Inflammatory macrophage (primary cell): ENCODE measurements at places on chromosomes 1 and 21.

DNA sequence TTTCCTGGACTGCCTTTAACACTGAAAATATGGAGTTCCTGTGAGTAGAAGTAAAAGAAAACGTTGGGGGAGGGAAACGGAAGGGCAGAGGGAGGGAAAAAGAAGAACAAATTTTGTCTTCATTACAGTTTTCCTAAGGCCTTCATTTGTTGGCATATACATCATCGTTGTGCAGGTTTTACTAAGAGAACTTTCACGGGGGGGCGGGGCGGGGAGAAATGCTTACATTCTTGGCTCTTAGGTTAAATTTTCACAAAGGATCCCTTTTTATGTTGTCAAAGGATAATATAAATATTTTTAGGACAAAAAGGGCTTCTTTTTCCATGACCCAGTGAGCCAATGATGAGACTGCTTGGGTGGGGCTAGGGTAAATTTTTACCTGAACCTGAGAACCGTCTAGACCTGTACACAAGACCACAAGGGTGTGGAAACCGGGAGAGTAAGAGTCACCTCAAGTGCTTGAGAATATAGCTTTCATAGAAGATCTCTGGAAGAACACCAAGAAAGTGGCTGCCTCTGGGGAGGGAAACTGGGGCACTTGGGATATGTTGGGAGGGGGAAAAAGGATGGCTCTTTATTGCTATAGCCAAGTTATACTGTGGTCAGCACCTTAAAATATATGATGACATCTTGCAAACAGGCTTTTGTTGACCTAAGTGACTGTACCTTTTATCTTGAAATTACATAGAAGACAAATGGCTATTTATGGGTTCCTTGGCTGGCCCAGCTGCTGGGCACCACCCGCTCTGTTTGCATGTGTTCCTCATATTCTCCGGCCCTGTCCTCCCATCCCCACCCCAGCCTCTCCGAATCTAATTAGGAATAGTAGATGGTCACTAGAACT, 2.0 kb upstream of the UTP25 start:
- DNase-seq = no peak

DNA sequence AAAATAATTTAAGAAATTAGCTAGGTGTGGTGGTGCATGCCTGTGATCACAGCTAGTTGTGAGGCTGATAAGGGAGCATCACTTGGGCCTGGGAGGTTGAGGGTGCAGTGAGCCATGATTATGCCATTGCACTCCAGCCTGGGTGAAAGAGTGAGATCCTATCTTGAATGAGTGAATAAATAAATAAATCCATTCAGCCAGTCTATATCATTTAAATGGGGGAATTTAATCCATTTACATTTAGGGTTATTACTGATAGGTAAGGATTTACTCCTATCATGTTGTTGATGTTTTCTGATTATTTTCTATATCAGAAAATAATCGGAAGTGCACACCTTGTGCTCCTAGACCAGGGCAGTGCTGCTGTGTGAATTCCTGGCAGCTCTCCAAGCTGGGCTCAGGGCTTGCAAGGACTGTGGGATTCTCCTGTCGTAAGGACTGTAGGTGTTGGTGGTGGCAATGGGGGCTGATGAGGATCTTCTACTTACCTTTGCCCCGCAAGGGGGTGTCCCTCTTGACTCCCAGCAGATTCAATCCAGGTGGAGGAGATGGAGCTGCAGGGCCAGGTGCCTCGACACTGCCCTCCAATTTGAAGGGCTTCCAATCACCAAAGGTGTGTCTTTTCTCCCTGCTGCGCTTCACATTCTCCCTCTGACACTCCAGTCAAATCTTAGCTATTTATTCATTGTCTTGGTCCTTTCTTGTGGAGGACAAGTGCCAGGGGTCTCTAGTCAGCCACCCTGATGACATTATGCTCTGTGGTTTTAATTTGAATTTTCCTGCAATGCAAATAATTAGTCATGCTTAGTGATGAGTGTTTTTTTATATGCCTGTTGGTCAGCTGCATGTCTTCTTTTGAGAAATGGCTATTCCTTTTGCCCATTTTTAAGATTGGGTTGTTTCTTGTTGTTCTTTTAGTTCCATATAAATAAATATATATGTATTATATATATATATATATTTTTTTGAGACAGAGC, 14.1 kb upstream of the TRAPPC10 start:
- no peak for DNase-seq

- DNase-seq = peak; percentile 91
Measured at GRCh38 chr1:86757272-86757984, 53.1 kb downstream of the SH3GLB1 start.

DNA sequence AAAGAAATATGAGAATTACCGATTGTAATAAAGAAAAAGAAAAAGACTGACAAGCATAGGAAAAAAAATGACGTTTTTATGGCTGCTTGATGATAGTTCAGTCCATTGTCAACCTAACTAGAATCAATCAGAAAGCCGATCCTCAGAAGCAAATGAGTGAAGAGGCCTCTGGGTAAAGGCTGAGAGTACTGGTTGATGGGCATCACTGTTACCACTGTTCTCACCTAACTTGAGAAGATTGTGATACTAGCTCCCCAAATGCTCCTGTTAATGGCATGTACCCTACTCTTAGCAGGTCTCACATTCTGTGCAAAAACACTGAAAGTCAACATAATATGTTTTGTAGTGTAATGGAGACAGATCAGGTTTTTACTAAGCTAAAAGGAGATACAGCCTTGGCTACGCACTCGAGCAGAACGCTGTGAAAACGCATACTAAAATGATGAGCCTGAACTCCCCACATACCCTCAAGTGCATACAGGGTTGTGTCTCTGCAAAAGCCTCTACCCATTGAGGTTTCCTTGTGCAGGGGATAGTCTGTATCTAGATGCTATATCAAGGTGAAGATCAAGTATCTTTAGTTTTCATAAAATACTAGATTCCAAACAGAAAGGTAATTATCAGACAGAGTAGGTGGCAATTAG, 554.6 kb downstream of the SMYD3 start:
- DNase-seq = no peak

- DNase-seq = no peak
Measured at GRCh38 chr1:208421486-208421885, 177.3 kb upstream of the PLXNA2 start.
